ENCODE measurements at places on chromosomes 1 and 21.

DNA sequence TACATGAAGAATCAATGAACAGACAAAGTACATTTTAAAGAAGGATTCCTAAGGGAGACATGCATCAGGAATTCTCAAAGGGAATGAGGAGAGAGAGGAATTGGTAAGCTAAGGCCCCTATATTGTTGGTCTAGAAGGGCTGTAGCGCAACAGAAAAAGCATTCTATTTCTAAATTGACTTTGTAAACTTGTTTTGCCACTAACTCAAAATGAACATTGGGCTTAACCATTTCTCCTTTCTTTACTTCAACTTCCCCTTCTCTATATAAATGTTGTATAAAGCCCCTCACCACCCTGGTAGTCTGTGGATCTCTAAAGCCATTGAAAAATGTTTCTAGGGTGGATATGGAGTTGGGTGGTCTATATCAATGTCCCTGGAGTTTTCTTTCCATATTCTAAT lies 20.4 kb upstream of the OR6N2 start:
- DNase-seq = no peak

GRCh38 chr21:46183910-46184624 lies at the start of gene SPATC1L:
TSS of gene SPATC1L (minus strand) at chr21:46184459. CDS start at chr21:46182816, 1,643 bp downstream.
- DNase-seq = peak; percentile 90

- DNase-seq = peak; percentile 97
Observed at GRCh38 chr1:246002725-246003441, 504.2 kb downstream of the SMYD3 start.

- DNase-seq = no peak
Observed at GRCh38 chr1:35171579-35171978, 21.4 kb downstream of the SFPQ start.

GRCh38 chr1:9020305-9020704 lies 5.9 kb downstream of the SLC2A7 start:
- DNase-seq = no peak

- peak; percentile 60 for DNase-seq
Observed at GRCh38 chr1:164746632-164747031, 187.6 kb downstream of the PBX1 start.

DNA sequence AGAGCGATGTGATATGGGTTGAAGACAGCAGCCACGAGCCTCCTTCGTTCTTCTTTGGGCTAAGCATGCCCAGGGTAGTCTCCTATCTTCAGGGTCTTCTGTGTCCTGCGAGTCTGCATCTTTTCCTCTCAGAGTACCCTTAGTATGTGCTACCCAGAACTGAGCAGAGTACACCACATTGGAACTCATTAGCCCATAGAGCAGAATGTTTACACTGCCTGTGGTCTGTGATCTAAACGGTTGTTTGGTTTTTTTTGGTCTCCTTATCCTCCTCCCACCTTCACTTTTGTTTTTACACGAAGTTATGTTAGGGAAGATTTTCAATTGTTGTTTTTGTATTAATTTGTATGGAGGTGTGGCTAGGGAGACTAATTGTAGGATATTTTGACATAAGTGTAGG lies 126.4 kb downstream of the NEK7 start:
- no peak for DNase-seq

GRCh38 chr1:17645068-17645911 lies 105.8 kb downstream of the ARHGEF10L start:
- no peak for DNase-seq

DNA sequence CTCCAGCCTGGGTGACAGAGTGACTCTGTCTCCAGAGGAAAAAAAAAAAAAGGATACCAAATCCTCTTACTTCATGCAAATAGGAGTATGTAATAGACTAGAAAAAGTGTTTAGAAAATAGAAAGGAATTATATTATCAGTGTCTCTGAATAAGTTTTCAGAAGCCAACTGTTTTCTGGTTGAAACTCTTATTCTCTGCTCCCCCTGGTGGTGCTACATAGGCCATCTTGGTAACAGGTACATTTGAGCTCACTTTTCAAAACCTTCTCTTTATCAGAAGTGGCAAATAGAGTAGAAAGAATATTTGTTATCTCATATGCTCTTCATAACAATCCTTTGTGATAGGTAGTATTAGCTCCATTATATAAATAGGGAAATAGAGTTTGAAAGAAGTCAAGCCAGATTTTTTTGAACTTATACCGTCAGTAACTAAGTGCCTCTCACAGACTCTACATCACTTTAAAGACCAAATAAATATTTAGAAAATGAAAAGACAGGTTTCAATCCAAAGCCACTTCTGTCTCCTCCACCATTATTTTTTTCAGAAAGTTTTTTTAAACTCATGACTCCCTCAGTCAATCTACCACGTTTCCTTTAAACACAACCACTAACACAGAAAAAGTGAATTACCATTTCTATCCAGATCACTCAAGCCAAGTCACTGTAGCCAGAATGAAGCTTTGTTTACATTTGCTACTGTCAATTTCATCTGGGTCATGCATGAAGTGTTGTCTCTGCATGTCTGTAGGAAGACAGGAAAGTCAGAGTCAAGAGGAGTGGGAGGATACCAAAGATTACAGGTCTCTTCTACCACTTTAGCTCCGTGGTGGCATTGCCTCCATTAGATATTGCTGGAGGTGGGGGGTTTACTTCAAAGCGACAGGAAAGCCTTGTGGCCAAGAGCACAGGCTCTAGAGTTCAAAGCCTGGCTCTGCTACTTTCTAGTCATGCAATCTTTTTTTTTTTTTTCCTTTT lies 45.6 kb downstream of the IL23R start:
- DNase-seq = peak; percentile 63

DNA sequence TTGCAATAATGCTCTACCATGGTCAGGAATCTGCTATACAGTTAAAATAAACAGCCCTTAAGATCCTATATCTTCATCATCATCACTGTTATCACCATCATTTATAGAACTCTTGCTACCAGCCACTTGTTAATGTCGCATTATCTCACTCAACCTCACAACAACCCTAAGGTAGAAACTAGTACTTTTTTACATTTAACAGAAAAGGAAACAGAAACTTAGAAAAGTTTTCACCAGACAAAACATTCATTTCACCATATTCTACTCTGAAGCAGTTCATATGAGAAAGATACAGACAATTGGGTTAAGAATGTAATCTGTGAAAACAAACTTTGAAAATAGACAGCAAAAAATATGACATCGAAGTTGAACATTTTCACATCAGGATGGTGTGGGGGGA lies 262.6 kb downstream of the ATG4C start:
- no peak for DNase-seq

GRCh38 chr21:33634254-33634653 lies 7.3 kb downstream of the CRYZL1 start:
- DNase-seq = no peak

- DNase-seq = no peak
Observed at GRCh38 chr21:41449613-41450012, 23.6 kb downstream of the MX1 start.

DNA sequence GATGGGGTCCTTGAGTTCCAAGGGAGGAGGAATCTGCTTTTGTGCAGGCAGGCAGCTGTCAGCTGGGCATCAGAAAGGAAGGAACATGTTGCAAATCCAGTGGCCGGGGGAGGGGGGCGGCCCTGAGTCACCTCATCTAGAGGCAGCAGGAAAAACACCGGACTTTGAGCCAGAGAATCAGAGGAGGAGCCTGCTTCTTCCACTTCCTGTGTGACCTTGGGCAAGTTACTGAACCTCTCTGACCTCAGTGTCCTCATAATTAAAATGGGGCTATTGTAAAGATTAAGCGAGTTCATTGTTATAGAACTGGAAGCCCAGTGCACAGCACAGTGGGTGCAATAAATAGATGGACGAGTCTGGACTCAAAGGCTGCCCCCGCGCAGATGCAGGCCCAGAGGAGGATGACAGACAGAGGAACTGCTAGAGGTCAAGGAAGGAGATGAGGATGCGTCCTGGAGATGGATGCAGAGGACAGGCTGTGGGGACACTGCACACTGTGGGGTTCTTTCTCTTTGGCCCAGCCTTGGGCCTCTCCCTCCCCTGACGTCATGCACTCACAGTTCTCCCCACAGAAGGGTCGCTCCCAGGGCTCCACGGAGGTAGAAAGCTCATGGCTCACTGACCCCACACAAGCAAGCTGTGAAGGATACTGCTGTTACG lies 714.3 kb downstream of the MATN1 start:
- no peak for DNase-seq

DNA sequence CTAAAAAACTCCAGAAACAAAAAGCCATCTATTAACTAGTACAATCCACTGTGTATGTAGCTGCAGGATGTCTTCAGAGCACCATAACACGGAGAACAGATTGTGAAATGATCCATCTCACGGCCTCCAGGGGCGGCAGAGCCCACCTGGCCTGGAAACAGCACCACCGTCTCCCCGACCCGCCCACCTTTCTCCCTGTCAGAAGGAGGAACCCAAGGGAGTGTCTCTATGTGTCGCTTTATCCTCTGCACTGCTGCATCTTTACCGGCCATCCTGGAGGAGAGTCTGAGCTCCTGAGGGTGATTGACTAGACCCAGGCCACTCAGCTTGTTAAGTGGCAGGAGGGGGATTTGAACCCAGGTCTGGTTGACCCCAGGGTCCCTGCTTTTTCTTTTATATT lies 405.0 kb downstream of the MATN1 start:
- no peak for DNase-seq

- no peak for DNase-seq
Observed at GRCh38 chr1:57124768-57125446, 159.1 kb upstream of the C8B start.

GRCh38 chr1:14842891-14843290 lies 244.4 kb downstream of the KAZN start:
- peak; percentile 95 for DNase-seq

DNA sequence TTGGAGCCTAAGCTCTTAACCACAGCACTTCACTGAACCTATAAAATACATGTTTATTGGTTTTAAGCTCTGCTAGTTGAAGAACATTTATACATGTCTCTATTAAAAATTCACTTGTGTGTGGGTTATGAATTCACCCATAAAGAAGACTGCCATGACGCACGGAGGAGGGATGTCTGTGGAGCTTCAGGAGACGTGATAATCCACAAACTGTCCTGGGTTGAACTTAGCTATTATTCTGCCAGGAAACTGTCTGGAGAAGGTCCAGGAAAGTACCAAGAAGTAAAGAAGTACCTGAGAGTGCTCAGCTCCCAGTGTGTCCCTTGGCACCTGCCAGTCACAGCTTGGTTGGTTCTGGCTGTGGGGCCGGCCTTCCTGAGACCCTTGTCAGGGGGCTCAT lies 56.3 kb downstream of the DDR2 start:
- no peak for DNase-seq

- DNase-seq = no peak
Observed at GRCh38 chr21:17081193-17081592, 431.6 kb upstream of the CXADR start.

- no peak for DNase-seq
Observed at GRCh38 chr1:171295821-171296220, 18.2 kb upstream of the FMO4 start.

DNA sequence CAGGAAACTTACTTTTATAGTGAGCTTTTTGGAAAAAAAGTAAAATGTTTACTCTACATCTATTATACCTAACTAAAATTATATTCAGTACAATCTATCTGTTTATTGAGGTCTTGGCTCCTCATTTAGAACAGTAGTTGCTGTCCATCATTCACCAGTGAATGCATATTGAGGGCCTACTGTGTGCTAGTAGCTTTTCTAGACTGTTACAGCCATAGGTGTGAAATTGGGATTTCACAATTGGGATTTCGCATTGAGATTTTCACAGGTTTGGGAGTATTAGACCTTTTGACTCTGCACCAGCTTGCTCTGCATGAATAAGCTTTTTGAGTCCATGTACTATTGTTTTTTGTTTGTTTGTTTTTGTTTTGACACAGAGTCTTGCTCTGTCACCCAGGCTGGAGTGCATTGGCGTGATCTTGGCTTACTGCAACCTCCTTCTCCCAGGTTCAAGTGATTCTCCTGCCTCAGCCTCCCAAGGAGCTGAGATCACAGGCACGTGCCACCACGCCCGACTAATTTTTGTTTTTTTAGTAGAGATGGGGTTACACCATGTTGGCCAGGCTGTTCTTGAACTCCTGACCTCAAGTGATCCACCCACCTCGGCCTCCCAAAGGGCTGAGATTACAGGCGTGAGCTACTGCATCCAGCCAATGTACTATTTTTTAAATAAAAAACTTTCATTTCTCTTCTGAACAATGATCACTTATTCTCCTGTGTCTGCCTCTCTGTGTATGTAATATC lies 47.2 kb upstream of the ERRFI1 start:
- no peak for DNase-seq

DNA sequence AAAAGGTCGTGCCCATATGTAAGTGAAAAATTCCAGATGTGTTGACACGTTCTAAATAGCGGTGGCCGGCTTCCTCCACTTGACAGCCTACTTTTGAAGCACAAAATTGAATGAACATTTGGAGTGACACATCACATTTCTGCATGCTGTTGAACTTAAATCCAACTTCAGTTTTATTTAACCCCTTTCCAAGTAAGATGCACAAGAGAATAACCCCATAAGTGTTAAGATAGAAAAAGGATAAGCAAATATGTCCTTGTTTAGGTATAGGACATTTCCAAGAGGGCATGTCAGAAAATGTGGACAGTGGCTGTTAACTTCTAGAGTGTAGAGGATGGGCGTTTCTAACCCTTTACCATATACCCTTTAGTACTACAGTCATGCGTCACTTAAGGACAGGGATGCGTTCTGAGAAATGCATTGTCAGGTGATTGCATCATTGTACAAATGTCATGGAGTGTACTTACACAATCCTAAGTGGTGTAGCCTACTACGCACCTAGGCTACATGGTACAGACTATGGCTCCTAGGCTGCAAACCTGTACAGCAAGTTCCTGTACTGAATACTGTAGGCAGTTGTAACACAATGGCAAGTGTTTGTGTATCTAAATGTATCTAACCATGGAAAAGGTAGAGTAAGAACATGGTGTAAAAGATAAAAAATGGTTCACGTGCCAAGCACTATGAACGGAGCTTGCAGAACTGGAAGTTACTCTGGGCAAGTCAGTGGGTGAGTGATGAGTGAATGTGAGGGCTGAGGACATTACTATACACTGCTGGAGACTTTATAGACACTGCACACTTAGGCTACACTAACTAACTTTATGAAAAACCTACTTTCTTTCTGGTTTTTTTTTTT lies 9.3 kb upstream of the FAM89A start:
- DNase-seq = no peak

GRCh38 chr1:35518183-35518582 lies 39.0 kb downstream of the KIAA0319L start:
- no peak for DNase-seq

GRCh38 chr1:5901841-5902240 lies 90.4 kb downstream of the NPHP4 start:
- DNase-seq = no peak

GRCh38 chr21:30336596-30336995 lies 898 bp downstream of the KRTAP27-1 start:
- DNase-seq = peak; percentile 75
